Stimulated activated CD4-positive, alpha-beta T cell treated with anti-CD3 and anti-CD28 coated beads, Interleukin-2, amount 100 ng/mL, for 48 hours (primary cell): ENCODE measurements at places on chromosomes 5 and 9.
A peak's percentile ranks its signal among the peaks of the same experiment; 100 is the strongest.

- DNase-seq, result no peak
Observed at GRCh38 chr9:120616966-120617935, 37.3 kb upstream of the CDK5RAP2 start.

- DNase-seq, result no peak
Observed at GRCh38 chr9:89801742-89802670, 197.2 kb downstream of the GADD45G start.

DNA sequence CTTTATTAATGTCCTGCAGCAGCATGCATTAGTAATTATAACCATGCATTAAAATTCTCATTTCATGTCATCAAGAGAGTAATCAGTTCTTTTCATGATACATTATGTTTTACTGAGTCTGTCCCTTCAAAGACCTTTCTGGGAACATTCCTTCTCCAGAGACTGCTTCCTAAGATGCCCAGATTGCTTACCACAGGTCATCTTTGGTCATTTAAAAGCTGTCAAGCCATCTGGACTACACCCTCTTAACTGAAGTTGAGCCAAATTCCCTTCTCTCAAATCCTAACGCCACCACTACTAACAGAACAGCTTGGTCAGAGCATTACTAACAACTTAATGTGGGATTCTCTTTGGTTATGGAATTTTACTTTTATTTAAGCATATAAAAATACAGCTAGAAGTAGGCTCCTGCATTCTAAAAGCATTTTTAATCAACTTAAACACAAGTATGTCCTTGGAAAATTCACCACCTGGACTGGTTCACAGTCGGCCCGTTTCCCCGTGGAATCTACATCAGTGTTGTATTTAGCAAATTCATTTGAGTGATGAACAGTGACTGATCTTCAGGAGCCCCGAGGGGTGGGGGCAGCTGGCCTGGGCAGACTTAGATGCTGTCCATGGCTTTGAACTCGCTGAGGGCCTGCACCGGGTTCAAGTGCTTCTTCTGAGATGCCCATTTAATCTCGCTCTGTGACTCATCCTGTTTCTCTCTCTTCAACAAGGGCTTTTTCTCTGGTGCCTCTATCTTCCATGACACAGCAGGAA, 92.8 kb upstream of the CCDC112 start:
- DNase-seq, result no peak

GRCh38 chr5:158234323-158235158, 375.6 kb upstream of the CLINT1 start:
- DNase-seq, result no peak

GRCh38 chr5:150209099-150209635, 19.3 kb downstream of the SLC6A7 start:
- no peak for DNase-seq

DNA sequence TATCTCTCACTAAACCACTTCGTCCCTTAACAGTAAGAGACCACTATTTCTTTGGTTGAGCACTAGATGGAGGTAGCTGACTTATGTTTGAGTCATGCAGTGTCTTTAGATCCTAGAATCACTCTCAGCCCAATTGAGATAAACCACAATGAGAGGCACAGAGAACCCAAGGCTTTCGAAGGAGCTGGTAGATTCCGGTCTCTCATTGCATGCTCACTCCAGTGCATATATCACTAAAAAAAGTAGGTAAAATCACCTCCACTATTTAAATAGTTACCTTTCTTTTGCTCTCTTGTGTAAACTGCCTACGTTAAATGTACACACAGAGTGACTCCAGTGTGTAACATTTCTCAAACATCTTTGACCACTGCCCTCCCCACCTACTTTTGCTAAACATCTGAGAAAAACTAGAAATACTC, 27.6 kb downstream of the ACTL7A start:
- no peak for DNase-seq

DNA sequence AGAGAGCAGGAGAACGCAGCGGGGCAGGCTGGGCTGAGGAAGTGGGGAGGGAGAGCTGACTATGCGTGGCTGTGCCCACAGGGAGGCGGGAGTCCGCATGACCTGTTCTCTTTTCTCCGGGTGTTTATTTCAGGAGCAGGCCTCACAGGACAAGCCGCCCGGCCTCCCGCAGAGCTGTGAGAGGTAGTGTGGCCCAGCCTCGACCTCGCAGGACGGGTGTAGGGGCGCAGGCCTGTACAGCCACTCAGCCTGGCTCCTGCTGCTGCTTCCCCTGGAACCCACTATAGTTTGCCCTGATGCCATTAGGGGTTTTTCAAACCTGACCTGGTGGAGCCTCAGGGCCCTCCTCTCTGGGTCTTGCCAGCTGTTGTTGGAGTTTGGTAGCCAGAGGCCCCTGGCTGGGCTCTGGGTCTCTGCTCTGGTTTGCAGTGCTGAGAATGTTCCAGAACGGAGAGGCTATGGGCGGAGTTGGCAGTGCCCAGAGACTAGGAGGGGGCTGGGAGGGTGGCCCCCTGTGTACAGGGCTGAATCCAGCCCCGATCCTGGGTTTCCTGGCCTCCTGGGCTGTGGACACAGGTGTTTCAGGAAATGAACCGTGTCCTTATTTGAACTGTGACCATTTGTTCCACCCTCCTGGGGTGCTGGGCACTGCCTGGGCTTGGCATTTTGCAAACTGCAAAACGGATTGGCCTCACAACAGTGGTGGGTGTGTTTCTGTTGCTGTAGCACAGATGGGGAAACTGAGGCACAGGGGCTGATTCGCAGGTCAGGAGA, 78.8 kb downstream of the WNK2 start:
- no peak for DNase-seq

DNA sequence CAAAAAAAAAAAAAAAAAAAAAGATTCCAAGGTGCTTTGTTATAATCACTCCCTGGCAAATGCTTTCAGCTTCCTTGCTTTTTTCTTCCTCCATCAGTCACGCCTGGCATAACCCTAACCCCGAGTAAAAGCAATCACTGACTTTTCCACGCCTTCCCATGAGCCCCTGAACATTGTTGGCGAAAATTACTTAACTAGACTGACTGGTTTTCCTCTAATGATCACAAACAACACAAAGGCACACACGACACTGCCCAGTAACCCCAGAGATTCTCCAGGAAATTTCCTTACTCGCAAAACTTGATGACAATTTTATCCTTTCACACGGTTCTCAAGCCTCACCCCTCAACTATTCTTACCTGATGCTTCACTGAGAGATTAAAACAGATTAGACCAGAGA, 11.4 kb upstream of the PTGR1 start:
- no peak for DNase-seq

- no peak for DNase-seq
Observed at GRCh38 chr9:4620057-4620765, 41.9 kb upstream of the PLPP6 start.

GRCh38 chr9:90983394-90983793, 181.8 kb downstream of the SYK start:
- no peak for DNase-seq

DNA sequence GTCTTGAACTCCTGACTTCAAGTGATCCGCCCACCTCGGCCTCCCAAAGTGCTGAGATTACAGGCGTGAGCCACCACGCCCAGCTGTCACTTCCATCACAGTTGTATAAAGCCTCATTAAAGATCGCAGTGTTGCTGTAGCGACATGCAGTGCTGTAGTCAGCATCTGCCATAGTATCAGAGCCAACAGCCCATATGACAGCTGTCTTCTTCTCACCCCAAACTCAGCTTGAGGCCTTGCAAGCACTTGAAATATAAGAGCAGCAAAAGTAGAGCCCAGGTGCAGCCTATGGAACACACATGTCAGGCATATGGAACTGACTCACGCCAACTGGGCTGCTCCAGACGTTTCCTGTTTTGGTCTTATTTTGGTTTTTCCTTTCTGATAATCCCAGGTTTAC, 167.8 kb downstream of the TRIO start:
- DNase-seq, result no peak

DNA sequence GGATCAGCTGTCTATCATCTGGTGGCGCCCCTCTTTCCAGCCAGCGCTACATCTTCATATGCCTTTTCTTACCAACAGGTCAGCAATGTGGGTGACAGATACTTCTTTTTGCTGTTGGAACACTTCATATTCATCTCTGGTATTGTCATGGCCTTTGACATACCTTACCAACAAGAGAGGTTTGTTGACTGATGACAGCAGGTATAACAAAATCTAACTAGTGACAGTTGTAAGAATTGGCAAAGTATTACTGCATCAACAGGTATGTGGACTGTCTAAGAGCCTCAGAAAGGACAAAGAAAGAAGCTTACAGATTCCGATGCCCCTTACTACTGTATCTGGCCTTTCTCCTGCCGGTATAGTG, 29.9 kb upstream of the ZSWIM6 start:
- DNase-seq, result no peak

DNA sequence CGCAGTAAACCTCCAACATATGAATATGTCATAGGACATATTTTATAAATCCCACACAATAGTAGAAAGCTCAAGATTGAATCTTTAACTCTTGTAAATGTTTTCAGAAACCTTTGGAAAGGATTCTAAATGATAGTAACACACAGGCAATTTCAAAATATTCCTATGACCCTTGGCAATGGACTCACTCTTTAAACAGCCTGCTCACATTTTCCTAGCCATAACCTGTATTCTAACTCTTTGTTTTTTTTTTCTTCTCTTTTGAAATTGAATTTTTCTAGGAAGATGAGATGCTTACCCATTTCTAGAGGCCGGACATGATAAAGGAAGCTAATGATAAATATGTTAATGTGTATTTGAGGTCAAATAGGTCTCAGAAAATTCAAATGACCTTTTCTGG, 29.6 kb downstream of the GRIN3A start:
- no peak for DNase-seq

GRCh38 chr9:20570087-20570486, 52.2 kb downstream of the MLLT3 start:
- DNase-seq, result no peak

- DNase-seq, result no peak
Observed at GRCh38 chr9:136690806-136691261, 3.6 kb upstream of the AGPAT2 start.

GRCh38 chr5:68348447-68349222, 133.1 kb downstream of the PIK3R1 start:
- no peak for DNase-seq

- DNase-seq, result no peak
Observed at GRCh38 chr5:77849308-77849900, 73.3 kb upstream of the TBCA start.

DNA sequence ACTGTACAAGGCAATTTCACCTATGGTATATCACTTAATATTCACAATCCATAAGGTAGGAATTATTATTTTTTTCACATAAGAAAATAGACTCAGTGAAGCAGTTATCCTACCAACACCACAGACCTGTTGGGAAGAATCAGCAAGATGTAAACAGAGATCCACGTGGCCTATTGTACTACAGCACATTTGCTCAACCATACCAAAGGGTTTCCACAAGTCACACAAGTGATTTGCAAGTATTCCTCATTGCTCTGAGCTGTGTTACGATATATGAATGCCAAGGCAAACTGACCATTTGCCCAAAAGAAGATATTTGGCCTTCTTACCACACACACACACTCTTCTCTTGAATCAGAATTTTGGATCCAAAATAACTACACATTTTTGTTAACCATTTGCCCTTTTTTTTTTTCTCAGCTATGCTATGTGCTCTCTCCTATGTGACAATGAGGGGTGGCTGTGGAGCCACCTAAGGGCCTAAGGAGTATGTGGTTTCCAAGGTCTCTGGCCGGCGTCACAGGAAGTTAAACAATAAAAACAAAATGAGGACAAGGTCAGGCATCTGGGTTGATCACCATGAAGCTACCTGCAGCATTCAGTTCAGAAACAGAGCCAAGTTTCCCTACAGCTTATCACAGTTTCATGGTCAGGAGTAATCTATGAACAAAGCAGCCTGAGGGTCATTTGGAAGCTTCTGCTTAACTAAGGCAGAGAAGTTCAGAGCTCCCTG, 171.0 kb upstream of the FREM1 start:
- no peak for DNase-seq

DNA sequence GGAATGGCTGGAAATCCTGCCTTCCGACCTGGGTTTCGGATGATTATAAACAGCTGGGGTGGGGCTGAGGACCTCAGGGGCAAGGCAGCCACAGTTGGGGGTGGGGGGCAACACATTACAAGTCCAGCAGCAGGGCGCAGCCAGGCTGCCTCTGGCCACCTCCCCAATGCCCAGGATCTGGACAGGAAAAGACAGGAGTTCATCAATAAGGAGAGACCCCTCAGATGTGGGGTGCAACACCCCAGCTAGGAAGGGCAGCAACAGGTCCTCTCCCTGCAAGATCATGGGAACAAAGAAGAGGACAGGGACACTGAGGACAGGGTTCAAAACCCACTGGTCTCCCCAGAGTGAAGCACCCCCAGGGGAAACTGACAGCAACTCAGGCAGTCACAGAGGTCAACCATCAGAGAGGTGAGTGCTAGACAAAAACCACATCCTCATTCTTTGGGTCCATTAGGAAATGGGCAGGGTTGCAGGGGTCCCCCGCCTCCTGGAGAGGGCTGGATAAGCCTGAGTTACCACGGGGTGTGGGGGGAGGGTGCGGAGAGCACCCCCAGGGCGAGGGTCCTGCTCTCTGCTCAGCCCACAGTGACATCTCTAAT, 33.5 kb downstream of the SEMA4D start:
- DNase-seq, result no peak

DNA sequence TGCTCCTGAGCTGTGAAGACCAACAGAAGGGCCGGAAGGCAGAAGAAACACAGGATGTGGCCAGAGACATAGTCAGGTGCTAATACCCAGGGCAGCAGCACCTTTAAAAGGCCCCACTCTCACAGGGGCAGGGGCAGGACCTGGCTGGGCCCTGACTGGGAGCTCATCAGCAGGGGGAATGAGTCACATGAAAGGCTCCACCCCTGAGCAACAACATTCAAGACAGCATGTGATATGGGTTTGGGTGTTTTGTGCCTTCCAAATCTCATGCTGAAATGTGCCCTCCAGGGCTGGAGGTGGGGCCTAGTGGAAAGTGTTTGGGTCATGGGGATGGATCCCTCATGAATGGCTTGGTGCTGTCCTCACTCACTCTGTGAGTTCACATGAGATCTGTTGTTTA, 181.7 kb downstream of the ERCC6L2 start:
- DNase-seq, result no peak

- DNase-seq, result no peak
Observed at GRCh38 chr5:50328193-50328729, 112.8 kb downstream of the EMB start.

DNA sequence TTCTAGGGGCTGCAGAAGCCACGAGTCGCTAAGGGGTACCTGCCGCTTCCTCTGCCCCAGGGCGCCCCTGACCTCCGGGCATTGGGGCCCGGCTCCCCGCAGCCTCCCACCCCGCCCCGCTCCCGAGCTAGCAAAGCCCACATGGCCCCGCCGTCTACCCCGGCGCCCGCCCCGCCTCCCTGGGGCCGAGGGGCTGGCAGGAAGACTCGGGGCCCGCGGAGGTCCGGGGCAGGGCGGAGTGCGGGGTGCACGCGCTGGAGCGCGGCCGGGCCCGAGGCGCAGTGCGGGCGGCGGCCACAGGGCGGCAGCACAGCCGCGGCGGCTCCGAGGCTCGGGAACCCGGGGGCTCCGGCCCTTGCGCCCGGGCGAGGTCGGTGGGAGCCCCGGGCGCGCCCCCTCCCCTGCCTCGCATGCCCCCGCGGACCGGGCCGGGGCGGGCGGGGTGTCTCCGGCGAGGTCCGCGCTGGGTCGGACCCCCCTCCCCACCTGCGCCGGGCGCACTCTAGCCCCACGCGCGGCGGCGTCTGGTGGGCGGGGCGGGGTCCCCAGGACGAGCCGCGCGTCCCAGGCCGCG, 6.7 kb downstream of the NRARP start:
- DNase-seq, result peak; percentile 63
